ENCODE measurements at places on chromosomes 3 and 15.

- DNase-seq = no peak
Observed at GRCh38 chr3:186596568-186597287, 16.1 kb upstream of the AHSG start.

- no peak for DNase-seq
Observed at GRCh38 chr3:7585052-7585451, 724.1 kb downstream of the GRM7 start.

GRCh38 chr3:43790060-43790459, 99.3 kb downstream of the ABHD5 start:
- DNase-seq = no peak

DNA sequence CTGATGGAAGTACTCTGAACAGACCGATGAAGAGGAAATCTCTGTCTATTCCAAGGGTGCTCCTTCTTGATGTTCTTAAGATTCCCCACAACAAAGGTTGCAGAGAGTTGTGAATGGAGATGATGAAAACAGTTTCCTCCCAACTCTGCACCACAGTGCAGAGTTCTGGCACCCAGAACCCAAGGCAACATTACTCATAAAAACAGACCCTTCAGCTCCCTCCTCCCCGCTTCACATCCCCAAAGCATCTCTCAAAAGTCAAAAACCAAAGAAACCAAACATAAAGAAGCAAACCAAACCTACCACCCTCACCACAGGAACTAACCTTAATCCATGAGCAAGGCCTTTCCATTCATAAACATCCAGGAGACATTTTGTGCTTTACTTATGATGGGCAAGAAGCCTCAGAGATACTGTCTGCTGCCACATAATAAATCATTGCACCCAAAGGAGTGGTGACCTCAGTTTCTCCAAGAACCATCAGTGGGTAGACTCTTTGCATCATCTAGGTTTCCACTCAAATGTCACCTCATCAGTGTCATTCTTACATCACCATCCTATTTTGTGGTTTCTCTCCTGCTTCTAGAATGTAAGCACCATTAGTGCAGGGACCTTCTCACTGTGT, 13.2 kb downstream of the PCOLCE2 start:
- no peak for DNase-seq

- DNase-seq = no peak
Observed at GRCh38 chr3:13296662-13297061, 123.5 kb downstream of the NUP210 start.

DNA sequence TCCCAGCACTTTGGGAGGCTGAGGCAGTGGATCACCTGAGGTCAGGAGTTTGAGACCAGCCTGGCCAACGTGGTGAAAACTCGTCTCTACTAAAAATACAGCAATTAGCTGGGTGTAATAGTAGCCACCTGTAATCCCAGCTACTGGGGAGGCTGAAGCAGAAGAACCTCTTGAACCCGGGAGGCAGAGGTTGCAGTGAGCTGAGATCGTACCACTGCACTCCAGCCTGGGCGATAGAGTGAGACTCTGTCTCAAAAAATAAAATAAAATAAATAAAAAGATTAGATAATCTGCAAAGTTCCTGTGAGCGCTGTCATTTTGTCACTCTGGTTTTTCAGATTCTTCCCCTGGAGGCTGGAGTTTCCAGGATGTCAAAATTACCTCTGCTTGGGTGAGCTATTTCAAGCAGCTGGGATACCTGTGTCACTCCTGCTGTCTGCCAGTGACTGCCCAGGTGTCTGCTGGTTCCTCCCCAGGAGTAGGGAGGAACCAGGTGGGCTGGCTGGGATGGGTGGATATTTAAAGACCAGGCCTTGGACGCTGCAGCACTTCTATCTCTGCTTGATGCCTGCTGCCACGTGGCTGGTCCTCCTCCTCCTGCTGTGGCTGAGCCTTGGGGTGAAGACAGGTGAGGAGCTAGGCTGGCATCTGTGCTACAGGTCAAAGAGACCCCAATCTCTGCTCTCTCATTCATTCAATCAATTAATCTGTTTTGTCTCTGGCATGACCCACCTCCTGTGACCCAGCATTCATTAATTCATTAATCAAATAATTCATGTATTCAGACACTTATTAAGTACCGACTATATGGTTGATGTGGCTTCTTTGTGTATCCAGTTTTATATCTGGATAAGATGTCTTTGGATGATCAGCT, 19.5 kb upstream of the MUC20 start:
- DNase-seq = no peak

GRCh38 chr3:157916672-157917071, 189.5 kb downstream of the SHOX2 start:
- DNase-seq = no peak

DNA sequence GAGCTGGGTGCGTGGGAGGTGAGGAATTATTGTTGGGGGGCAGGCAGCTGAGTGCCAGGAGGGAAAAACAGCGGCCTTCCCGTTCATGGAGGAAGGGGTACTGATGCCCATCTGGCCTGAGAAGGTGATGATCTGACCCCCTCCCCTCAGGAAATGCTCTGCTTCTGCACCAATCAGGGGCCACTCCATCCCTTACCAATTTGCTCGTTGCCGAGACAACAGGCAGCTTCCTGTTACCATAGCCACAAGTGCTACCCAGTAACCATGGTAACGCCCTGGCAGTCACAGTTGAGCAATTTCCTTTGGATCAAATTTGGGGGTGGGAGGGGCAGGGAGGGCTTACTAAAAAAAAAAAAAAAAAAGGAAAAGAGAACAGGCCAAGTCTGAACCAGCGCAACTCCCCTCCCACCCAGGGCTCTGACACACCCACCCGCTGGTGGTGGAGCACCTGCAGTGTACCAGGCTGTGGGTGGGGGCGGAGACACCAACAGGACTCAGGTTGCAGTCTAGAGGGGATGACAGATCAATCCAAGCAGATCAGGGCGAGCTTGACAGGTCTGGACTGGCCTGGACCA, 13.7 kb downstream of the CELF6 start:
- peak; percentile 74 for DNase-seq

DNA sequence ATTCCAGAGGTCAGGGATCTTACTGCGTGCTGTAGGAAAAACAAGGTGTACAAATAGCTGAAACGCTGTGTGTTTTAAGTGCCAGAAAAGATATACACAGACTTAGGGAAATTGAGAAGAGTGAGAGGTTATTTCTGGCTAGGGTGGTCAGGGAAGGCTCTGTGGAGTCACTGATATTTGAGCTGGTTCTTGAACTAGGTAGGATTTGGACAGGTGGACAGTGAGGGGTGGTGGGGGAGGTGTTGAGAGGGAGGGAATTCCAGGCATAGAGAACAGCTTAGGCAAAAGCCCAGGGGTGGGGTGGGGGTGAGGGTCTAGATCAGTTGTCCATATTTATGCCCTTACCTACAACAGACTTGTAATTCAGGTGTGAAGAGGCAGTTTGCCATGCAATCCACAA, 7.0 kb downstream of the SEMA6D start:
- DNase-seq = no peak

DNA sequence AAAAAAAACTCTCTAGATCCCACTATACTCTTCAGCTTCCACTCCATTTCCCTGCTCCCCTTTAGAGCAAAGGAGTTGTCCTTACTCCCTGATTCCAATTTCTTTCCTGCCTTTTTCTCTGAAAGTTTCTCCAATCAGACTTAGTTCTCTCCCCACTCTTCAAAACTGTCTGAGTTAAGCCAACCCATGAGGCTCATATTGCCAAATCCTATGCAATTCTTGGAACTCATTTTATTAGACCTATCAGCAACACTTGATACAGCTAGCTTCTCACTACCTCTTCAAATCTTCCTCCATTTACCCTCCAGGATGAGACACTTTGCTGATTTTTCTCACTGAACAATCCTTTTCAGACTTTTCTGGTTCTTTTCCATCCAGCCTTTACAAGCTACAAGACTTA, 233.1 kb downstream of the THRB start:
- no peak for DNase-seq

- DNase-seq = no peak
Observed at GRCh38 chr15:39453620-39454019, 127.3 kb upstream of the THBS1 start.

GRCh38 chr15:78205337-78205736, 29.0 kb downstream of the ACSBG1 start:
- DNase-seq = no peak

DNA sequence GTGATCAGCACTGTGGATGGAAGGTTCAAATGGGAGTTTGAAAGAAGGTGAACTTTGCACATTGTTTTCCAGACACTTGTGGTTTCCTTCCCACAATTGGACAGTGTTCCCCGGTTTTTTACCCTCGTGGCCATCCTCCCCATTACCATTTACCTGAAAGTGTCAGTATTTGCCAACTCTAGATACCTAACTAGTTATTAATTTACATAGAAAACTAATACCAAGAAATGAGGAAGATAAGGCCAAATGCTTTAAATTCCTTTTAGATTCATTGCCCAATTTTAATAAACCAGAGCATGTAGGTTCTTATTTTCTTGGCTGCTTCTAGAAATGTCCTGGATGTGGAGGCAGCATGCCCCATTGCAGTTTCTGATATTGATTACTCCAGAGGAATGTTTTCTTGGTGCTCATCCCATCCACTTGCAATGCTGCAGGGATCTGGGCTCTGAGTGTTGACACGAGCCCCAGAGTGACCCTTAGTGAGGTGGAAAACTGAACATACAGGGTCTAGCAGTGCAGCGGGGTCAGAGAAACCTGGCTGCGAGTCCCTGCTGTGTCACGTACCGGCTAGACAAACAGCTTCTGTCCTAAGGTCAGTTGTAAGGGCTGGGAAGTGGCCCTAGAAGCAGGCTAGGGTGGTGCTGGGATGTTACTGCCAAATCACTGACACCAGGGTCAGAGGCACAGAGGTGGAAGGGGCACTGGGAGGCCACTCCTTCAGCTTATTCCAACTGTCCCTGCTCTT, 23.5 kb downstream of the LSM3 start:
- DNase-seq = no peak

- no peak for DNase-seq
Observed at GRCh38 chr15:79209690-79210089, 72.8 kb upstream of the ANKRD34C start.

- DNase-seq = peak; percentile 53
Observed at GRCh38 chr3:142618917-142619461, 22.8 kb downstream of the PLS1 start.

DNA sequence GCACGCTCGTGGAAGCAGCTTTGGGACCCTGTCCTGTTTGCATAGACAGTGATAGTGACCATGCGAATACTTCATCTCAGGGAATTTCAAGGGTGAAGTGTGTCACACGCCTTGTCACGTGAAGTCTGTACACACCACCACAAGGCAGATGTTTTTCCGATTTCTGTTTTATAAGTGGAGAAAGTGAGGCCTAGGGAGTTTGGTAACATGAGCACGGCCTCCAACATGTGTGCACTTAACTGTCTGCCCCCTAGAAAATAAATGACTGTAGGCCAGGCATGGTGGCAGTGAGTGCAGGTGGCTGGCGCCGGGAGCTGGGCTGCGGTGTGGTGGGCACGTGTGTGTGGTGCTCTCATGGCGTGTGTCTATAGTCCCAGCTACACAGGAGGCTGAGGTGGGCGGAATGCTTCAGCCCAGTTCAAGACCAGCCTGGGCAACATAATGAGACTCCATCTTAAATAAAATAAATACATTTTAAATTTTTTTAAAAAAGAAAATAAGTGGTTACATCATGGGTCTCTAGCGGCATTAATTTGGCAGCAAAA, 42.0 kb downstream of the WHAMM start:
- no peak for DNase-seq

- DNase-seq = no peak
Observed at GRCh38 chr15:95132774-95133173, 901.4 kb downstream of the MCTP2 start.

- peak; percentile 46 for DNase-seq
Observed at GRCh38 chr3:50450209-50450921, 53.1 kb downstream of the CACNA2D2 start.

DNA sequence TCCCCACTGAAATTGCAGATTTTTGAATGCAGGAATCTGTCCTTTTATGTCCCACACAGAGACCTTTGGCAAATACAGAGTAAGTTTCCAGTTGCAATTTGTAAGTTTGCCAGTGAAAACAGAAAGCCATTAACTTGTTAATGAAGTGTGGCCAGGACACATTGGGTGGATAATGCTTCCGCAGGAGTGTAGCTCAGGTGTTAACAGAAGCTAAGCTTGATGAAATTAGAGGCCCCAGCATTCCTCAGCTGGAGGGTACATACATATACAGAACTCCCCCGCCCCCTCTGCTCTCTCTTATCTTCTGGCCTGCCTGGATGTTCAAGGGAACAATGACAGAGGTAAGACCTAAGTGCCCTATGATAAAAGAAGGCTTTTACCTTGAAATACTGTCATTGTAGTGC, 8.1 kb upstream of the LRRC2 start:
- DNase-seq = no peak

- DNase-seq = peak; percentile 18
Observed at GRCh38 chr15:98881526-98882520, 125.8 kb downstream of the PGPEP1L start.

DNA sequence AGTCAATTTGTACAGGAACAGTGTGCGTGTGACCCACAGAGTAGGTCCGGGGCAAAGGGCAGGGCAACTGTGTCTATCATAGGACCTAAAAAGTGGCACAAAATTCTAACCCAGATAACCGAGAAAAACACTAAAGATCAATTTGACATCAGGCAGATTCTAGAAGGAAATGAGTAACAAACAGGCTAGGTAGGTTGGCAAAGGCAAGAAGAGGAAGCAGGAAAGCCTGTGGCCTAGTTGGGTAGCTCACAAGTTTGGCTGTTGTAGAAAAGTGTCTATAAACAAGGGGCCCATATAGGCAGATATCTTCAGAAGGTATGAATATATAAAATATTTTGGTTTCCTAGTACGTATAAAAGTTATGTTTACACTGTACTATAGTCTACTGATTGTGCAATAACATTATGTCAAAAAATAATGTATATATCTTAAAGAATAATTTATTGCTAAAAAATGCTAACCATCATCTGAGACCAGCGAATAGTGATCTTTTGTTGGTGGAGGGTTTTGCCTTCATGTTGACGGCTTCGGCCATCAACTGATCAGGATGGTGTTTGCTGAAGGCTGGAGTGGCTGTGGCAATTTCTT, 13.3 kb upstream of the OR5K1 start:
- DNase-seq = no peak

GRCh38 chr15:49809894-49810609, 189.2 kb downstream of the DTWD1 start:
- no peak for DNase-seq

- peak; percentile 70 for DNase-seq
Observed at GRCh38 chr15:42107473-42107872, 13.1 kb upstream of the PLA2G4D start.

DNA sequence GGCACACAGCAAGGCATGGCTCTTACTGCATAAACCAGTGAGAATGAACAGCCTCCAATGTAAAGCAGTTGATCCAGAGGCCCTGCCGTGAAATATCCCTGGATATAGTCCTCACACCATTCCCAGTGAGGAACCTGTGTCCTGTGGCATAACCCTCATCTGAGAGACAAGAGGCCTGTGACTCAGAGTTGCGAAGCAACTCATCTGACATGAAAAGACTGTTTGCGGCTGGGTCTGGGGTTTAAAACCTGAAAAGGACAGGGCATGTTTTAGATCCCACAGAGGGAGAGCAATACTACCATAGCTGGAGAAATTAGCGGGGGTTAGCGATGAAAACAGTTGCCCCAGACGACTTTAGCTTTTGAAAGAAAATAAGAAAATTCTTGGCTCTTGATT, 165.3 kb upstream of the BHLHE40 start:
- DNase-seq = no peak

Measured in NCI-H1436 (cell line).